ENCODE measurements at places on chromosomes 16 and 17. TPM values are rescaled to one million over a fixed set of nuclear protein-coding genes. Genes with fewer than 3 reads are reported as not detected.

DNA sequence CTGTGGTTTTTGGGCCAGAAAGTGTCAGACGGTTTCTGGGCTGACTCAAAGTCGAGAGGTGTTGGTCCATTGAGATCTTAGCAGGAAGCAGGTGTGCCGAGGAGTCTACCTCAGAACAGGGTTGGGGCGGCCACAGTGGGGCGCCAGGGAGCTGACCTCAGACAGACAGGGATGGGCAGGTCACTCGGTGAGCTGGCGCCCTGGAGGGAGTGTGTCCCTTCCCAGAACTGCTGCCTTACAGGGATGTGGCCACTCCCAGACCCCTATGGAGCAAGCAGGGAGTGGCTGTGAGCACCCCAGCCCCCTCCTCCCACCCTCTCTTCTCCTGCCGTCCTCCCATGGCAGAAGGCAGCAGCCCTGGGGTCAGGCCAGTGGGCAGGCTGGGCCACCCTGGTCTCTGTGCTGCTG is 14.0 kb upstream of the DPEP1 start:
- H3K27me3 ChIP-seq, result no peaks in the 10 kb centered on the region
- H3K4me1 ChIP-seq, result no peaks in the 10 kb centered on the region
- DNase-seq, result peak; percentile 72
- no peak overlapping the region for H3K4me3 ChIP-seq
- H3K36me3 ChIP-seq, result no peaks in the 10 kb centered on the region
- no peak overlapping the region for H3K27ac ChIP-seq

- H3K27ac ChIP-seq, result no peak overlapping the region
- H3K4me3 ChIP-seq, result no peak overlapping the region
- no peaks in the 10 kb centered on the region for H3K4me1 ChIP-seq
- no peaks in the 10 kb centered on the region for H3K27me3 ChIP-seq
Measured at GRCh38 chr16:6603780-6604325, 728.8 kb upstream of the RBFOX1 start.

GRCh38 chr17:45127548-45128300 is 4.6 kb downstream of the PLCD3 start:
- H3K27ac ChIP-seq, result peak overlapping the region; percentile 8
- DNase-seq, result peak; percentile 36
- H3K27me3 ChIP-seq, result no peaks in the 10 kb centered on the region
- peaks cover 5% of the 10 kb centered on the region for H3K4me1 ChIP-seq
- H3K4me3 ChIP-seq, result no peak overlapping the region

DNA sequence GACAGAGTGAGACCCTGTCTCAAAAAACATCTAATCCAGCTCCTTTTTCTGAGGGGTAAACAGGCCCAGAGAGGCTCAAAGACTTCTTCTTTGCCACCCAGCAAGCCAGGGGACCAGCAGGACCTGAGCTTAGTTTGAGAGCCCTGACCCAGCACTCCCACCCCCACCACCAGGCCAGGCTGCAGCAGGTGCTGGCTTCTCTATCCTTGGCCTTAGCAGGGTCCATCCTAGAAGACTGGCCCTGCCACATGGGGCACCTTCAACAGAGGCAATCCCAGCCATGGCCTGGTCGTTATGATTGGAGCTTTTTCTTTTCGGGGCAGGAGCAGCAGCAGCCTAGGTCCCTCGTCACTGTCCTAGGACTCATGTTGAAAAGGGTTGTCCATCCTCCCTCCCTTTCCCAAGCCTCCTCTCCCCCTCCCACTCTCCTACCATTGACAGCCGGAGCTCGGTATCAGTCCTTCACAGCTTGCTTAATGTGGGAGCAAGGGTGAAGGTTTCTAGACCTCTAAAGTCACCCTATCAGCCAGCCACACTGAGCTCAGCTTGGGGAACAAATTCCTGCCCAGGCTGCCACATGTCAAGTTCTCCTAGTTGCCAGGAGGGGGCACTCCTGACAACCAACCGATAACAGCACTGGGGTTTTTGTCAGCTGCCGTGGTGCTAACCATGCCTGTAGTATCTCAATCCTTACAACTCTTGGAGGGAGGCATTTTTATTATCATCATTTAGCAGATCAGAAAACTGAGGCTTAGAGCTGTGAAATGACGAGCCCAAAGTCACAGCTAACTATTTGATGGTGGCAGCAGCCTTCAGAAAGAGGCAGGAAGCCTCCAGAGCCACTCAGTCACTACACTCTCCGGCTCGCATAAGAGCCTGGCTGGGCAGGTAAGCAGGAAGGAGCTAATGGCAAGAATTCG is 11.2 kb downstream of the MRPL27 start:
- no peak overlapping the region for H3K4me3 ChIP-seq
- H3K36me3 ChIP-seq, result no peaks in the 10 kb centered on the region
- no peak overlapping the region for H3K27ac ChIP-seq
- no peaks in the 10 kb centered on the region for H3K27me3 ChIP-seq
- no peak for DNase-seq

DNA sequence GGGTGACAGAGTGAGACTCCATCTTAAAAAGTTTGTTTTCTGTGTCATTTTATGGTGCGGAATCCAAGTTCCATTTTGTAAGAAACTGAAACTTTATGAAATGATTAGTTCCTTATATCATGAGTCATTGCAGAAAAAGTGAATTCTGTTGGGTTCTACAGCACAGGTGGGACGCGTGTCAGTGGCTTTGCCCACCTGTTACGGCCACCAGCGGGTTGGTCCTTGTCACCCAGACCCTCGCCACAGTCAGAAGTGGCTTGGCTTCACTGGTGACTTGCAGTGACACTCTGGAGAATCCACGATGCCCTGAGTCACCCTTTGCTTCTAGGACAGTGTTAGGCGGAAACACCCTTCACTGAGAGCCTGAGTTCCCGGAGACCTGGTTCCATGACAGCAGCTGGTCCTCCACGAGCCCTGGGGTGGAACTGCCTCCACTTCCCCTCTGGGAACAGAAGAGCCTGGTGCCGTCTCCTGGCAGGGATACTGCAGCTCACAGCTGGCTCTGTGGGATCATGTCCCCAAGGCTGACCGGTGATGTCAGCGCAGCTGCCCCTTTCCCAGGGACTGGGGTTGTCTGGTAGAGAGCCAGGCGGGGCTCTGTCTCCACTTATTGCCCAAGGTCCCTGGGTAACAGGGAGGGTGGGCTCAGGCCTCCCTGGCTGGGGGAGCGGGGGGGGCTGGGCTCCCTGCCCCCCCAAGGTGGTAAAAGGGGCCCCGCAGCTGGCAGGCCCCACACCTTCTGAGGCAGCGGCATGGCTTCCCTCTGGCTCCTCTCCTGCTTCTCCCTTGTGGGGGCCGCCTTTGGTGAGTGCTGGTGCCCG is at the start of gene CTRB1:
Gene CTRB1, plus strand, starts transcription at position 733 of the 821 bp plus-strand sequence. Its CDS starts 20 bp downstream, at position 753.
- peak; percentile 93 for DNase-seq
- H3K36me3 ChIP-seq, result no peaks in the 10 kb centered on the region
- H3K4me3 ChIP-seq, result peak within 1 kb of the TSS; percentile 42

DNA sequence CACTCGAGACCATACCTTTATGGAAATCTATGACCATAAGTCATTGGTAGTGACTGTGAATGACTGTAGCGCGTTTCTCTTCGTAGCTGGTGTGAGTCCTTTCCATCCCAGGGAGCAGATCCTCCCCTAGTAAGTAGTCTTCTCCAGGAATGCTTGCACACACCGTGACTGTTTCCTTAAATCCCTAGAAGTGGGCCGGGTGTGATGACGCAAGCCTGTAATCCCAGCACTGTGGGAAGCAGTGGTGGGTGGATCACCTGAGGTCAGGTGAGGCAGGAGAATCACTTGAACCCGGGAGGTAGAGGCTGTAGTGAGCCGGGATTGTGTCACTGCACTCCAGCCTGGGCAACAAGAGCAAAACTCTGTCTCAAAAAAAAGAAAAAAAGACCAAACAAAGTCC is 70.6 kb downstream of the CRISPLD2 start:
- H3K27me3 ChIP-seq, result no peaks in the 10 kb centered on the region
- H3K4me3 ChIP-seq, result no peak overlapping the region
- DNase-seq, result no peak
- H3K27ac ChIP-seq, result no peak overlapping the region
- no peaks in the 10 kb centered on the region for H3K4me1 ChIP-seq

DNA sequence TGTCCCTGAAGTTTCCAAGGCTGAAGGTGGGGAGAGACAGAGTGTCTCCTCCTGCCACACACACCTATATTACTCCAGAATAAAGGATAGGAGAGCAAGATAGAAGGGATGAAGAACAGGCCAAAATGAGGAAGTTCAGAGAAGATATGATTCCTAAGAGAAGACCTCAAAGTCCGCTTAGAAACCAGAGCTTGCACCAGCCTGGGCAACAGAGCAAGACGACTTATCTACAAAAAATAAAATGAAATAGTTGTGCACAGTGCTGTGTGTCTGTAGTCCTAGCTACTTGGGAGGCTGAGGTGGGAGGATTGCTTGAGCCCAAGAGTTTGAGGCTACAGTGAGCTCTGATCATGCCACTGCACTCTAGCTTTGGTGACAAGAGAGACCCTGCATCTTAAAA is 128.2 kb downstream of the HS3ST3B1 start:
- no peak overlapping the region for H3K4me3 ChIP-seq
- no peak overlapping the region for H3K27ac ChIP-seq
- H3K27me3 ChIP-seq, result no peaks in the 10 kb centered on the region
- DNase-seq, result no peak
- H3K36me3 ChIP-seq, result no peaks in the 10 kb centered on the region
- H3K4me1 ChIP-seq, result no peaks in the 10 kb centered on the region

DNA sequence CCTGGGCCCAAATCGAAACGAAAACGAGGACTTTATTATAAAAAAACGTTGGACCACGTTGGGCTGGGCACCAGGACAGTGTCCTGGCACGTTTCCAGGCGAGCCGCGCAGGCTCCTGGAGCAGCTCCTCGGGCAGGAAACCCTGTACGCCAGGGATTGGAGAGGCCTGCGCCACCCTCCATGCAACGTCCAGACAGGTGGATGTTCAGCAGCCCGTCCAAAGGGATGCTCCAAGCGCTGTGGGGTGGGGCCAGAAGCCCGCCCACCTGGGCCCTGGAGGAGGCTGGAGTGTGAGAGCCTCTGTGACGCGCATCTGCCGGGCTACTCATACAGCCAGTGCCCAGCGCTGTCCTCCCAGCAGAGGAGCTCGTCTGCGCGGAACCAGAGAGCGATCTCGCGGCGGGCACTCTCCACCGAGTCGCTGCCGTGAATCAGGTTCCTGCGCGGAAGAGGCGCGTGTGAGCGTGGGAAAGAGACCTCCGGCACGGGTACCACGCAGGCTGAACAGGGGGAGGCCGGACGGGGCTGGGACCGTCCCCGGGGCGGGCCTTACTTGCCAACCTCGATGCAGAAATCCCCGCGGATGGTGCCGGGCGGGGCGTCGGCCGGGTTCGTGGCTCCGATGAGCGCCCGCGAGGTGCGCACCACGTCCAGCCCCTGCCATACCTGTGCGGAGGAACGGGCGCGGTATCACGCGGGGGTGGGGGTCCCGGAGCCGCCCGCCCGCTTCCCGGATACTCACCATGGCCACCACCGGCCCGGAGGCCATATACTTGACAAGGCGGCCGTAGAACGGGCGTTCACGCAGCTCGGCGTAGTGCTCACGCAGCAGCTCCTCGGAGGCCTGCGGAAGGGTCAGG is 785 bp downstream of the NME3 start:
- H3K4me3 ChIP-seq, result peak overlapping the region; percentile 96
- H3K36me3 ChIP-seq, result no peaks in the 10 kb centered on the region
- DNase-seq, result peak; percentile 89
- peak overlapping the region; percentile 68 for H3K27ac ChIP-seq
- peaks cover 13% of the 10 kb centered on the region for H3K4me1 ChIP-seq
- H3K27me3 ChIP-seq, result no peaks in the 10 kb centered on the region

DNA sequence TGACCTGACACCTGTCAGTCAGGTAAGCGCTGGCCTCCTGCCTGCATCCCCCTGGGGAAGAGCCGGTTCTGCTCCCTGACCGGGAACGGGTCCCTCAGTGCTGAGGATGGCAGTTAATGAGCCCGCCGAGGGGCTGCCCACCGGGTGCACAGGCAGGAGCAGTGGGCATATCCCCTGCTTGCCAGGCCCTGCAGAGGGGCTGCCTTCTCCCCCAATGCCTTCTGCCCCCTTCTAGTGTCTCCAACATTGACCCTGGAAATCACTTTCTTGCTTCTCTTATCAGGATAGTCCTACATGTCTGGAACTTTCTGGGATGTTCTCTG is 388.5 kb downstream of the SEC14L1 start:
- H3K27me3 ChIP-seq, result no peaks in the 10 kb centered on the region
- H3K36me3 ChIP-seq, result no peaks in the 10 kb centered on the region
- no peaks in the 10 kb centered on the region for H3K4me1 ChIP-seq
- no peak for DNase-seq

- no peak overlapping the region for H3K4me3 ChIP-seq
- no peaks in the 10 kb centered on the region for H3K27me3 ChIP-seq
- H3K36me3 ChIP-seq, result no peaks in the 10 kb centered on the region
- H3K27ac ChIP-seq, result no peak overlapping the region
- H3K4me1 ChIP-seq, result no peaks in the 10 kb centered on the region
- DNase-seq, result no peak
Measured at GRCh38 chr17:33416131-33416530, 123.0 kb upstream of the ASIC2 start.

GRCh38 chr17:50550661-50551432 is 3.9 kb downstream of the SPATA20 start:
- no peaks in the 10 kb centered on the region for H3K27me3 ChIP-seq
- no peaks in the 10 kb centered on the region for H3K36me3 ChIP-seq
- DNase-seq, result peak; percentile 60
- no peak overlapping the region for H3K27ac ChIP-seq
- no peak overlapping the region for H3K4me3 ChIP-seq
- no peaks in the 10 kb centered on the region for H3K4me1 ChIP-seq

C17orf78 gene
- total RNA-seq, result not detected

ZMYND15 gene
- 1.7 TPM for total RNA-seq

CORO6 gene
- 0.23 TPM for total RNA-seq

DDX28 gene
- total RNA-seq, result 2.1 TPM

LPO gene
- not detected for total RNA-seq
